Right lung (tissue), 10 donors: ENCODE measurements at places on chromosomes 1 and 21. TPM values are rescaled to one million over a fixed set of nuclear protein-coding genes. Genes with fewer than 3 reads are reported as not detected.

Gene KLF17
- not detected for polyA plus RNA-seq

Gene CACNA1S
- 0.28 TPM for polyA plus RNA-seq

Gene TSTD1
- polyA plus RNA-seq, result 50.6 TPM

Gene DCST1
- 0.53 TPM for polyA plus RNA-seq

Gene ITPKB
- polyA plus RNA-seq, result 27.3 TPM

Gene HSF2BP
- 1.1 TPM for polyA plus RNA-seq
